ENCODE measurements at places on chromosomes 3 and 15.

- DNase-seq = no peak
These were observed 83.5 kb downstream of the SSR3 start for GRCh38 chr3:156471431-156471830.

DNA sequence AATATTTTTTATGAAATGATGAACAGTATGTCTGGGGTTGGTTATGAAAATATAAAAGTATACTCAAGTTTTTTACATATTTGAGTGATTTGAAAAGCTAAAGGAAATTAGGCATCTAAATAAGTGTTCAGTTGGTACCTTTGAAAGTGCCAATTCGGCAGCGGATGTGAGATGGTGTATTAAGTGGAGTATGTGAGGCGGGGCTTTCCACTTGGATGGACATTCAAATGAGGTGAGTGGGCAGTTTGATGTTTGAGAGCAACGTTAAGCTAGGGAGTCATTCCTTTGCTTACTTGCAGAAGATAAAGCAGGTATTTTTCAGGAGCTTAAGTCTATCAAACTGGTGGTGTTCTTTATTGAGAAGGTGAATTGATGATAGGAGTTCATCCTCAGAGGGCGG is 189.0 kb upstream of the GOLIM4 start:
- no peak for DNase-seq

DNA sequence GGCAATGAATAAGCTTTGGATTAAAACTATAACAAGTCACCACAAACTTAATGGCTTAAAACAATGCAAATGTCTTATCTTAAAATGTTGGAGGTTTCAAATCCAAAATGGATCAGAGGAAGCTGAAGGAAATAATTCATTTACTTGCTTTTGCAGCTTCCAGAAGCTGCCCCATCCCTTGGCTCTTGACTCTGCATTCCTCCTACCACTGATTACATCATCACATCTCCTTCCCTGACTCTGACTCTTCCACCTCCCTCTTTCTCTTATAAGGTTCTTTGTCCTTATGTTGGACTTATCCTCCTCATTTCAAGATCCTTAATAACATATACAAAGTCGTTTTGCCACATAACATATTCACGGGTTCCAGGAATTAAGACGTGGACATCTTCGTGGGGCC is 982.8 kb upstream of the ROBO1 start:
- no peak for DNase-seq

- DNase-seq = no peak
These were observed 14.0 kb upstream of the CHD2 start for GRCh38 chr15:92886042-92886537.

DNA sequence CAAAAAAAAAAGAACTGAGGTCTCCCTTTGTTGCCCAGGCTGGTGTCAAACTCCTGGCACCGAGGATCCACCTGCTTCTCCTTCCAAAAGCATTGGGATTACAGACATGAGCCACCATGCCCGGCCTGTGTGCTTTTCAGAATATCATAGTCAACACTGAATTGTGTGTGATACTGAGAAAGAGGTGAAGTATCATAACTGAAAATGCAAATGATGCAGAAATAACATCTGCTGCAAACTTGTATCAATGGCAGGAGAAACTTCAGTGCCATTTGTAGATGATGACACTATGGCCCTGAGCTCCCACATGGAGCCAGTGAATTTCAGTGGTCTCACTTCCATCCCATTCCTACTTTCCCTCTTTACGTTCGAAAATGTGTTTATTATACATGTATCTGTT is 21.9 kb downstream of the IL12A start:
- DNase-seq = no peak

- no peak for DNase-seq
These were observed 263.9 kb upstream of the IGF1R start for GRCh38 chr15:98384328-98385029.

- DNase-seq = no peak
These were observed 14.6 kb upstream of the GRIP2 start for GRCh38 chr3:14554715-14555114.

DNA sequence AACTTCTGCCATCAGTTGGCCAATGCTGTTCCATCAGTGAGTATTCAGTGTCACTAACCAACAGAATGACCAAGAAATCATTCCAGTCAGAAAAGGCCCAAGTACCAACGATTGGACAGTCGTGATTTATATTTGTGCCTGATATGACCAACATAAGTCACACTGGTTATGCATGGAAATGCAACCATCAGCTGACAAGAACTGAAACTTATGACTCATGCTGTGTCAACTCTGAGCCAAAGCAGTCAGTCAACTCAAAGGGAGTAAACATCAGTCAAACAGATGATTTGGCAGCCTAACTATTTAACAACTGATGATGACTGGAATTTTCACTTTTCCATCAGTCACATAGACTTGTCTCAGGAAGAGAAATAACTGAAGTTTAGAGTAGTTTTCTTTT is 142.4 kb downstream of the ANXA2 start:
- DNase-seq = no peak

GRCh38 chr3:149717391-149718056 is 34.8 kb downstream of the COMMD2 start:
- DNase-seq = no peak

GRCh38 chr3:71423151-71423906 is 160.2 kb downstream of the FOXP1 start:
- DNase-seq = peak; percentile 59

DNA sequence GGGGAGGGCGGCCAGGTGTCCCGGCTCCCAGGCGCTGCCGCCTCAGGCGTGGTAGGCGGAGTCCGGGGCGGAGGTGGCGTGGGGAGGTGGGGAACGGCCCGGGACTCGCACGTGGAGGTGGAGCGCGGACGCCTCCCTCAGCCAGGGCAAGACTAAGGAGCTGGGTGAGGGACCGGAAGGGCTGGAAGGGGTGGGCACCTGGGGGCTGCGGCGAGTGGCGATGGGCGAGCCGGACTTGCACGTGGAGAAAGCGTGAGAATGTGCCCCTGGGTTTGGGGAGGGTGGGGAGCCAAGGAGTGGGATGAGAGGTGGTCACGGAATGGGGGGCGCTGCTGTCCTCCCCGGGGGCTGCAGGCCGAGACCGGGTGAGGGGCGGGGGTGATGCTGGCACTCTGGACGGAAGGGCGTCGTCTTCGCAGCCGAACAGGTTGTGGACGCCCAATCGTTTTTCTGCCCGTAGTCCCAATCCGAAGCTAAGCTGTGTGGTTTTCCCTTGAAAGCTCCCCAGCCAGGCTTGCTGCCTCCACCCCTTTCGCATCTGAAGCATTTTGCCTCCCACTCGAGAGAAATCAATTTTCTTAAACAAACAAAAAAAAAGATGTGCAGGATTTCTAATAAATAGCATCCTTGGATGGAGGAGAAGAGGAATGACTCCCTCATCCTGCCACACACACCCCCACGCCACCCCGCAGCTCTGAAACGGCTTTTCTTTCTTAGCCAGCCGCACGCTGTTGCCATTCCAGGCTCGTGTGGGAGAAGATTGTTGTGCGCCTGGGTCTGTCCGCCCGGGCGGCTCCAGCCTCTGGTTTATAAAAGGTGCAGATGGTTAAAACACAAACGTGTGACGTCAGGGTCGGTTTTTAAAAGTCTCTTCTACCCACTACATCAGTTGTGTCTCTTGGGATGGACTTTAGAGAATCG is 62.5 kb upstream of the ANKRD28 start:
- DNase-seq = peak; percentile 29

DNA sequence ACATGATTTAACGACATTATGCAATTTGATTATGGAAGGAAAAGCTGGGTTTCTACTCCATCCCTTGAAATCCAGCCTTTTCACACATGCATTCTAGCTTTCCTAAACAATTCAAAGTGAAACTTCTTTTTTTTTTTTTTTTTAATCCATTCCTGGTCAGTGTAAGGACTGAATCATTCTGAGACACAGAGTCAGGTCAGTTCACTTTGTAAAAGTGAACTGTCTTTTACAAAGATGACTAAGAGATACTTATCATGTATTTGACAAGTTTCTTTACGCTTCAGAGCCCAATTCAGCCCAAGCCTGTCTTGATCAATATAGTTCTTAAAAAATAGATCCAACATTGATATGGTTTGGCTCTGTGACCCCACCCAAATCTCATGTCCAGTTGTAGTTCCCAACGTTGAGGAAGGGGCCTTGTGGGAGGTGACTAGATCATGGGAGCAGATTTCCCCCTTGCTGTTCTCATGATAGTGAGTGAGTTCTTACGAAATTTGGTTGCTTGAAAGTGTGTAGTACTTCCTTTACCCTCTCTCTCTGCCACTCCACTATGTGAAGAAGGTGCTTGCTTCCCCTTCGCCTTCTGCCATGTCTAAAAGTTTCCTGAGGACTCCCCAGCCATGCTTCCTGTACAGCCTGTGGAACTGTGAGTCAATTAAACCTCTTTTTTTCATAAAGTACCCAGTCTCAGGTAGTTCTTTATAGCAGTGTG is 345.6 kb upstream of the THBS1 start:
- no peak for DNase-seq

DNA sequence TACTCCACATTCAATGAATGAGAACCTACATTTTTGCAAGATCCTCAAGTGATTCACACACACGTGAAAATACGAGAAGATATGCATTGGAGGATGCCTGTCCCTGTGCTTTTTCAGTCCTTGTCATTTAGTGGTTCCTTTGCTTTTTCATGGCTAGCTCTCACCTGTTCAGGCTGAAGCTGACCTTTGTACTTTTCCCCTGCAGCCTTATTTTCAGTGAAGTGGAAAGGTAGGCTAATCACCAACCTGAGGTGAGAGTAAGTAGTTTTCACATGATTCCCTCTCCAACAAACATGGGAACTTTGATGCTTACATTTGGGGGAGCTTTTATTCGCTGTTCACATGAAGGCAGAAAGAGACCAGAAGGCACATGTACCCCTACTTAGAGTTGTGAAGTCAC is 8.3 kb downstream of the ITPR1 start:
- DNase-seq = no peak

DNA sequence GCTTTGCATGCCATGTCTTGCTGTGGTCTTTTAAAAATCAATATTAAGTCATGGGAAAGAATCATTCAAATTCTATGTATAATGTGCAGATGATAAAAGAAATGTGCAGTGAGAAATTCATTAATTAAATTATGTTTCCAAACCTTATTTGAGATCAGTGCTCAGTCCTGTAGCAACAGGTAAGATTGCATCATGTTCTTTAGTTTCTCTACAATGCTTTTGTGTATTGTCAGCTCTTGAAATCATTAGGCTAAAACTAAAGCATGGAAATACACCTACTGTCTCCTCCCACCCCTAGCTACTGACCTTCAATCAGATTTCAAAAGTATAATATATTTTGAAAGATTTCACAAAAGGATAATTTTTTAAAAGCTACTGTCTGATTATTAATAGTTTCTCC is 612.7 kb downstream of the ROBO2 start:
- no peak for DNase-seq

DNA sequence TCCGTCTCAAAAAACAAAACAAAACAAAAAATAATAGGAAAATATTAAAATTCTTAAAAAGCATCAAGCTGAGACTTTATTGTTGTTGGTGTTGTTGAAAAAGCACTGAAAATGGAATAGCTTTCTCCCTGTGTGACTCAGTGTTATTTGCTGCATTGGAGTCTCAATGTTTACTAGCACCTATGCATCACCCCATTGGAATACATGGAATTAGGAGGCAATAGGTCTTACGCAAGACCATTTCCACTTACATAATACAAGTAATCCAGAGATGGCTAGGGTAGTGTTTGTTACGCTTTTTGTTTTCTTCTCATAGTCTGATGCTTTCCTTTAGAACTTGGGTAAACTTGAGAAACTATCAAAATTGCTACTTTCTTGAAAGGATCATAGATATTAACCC is 15.2 kb downstream of the GXYLT2 start:
- DNase-seq = no peak

GRCh38 chr3:32733631-32734229 is 48.7 kb downstream of the CNOT10 start:
- no peak for DNase-seq

DNA sequence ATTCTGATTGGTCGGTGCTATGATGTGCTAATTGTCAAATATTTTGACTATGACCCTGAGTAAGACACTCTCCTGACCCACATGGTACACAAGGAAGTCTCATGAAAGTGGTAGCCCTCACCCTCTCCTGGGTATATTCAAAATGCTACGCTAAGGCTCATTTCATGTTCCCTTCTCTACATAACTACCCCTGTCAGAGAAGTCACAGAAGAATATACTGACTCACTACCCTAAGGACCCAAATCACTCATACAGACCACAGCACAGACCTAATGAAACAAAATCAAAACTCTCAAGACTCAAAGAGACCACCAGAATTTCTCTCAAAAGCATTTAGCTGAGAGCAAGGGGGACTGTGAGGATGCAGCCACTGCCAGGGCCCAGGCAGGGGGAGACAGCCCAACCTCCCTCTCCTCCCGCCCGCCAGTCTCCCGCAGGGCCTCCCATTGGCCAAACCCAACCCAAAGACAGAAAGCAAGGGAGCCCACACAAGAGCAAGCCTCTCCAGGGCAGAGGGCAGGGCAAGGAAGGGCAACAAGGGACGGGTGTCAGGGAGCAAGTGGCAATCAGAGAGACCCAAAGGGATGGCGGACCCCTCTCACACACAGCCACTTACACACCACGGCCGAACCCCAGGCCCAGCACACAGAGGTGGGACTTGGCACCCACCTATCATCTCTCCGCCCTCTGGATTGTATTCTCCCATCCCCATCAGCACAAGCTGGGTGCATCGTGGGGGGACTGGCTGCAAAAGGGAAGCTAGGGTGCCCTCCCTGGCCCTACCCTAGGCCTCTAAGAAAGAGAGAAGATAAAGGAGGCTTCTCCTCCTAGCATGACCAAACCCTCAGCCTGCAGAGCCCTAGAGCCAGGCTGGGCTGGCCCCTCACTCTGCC is 41.6 kb downstream of the MEGF11 start:
- no peak for DNase-seq

DNA sequence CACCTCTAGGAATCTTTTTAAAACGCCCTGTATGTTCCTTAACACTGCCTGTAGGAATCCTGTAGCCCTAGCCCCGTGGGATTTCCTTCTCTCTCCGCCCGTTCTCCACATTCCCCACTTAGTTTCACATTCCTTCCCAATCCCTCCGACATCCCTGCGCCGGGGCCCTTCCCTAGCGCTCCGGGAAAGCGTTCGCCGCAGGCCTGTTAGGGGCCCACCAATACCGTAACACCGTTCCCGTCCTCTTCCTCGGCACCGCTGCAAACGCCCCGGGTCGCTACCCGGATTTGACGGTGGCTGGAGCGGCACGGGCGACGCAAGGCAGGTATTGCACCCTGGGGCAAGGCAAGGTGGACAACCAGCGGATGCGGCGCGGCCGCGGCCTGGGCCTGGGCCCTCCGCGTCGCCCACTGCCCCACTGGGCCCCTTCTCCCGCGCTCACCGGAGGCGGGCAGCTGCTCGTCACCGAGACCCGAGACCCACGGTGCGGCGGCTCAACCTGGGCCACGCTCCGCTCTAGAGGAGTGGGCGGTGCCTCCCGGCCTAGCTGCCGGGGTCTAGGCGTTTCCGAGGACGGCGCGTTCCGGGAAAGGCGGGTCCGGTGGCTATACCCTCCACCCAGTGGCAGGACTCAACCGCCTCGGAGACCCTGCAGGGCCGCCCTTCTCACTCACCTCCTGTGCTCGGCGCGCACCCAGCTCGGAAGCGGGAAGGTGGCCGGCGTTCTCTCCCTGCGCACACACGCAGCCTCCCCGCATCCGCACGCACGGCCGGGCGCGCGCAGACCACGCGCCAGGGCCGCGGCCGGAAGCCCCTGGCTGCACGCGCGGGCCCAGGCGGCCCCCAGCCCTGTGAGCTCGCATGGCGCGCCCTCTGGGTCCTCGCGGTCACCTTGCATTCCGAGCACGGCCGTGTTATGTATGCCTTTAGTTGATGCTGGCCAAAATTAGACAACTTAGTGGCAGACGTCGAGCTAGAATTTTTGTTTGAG is at the start of gene B3GALNT1:
TSS of gene B3GALNT1 (minus strand) at position 789 of the 991 bp plus-strand sequence. CDS start 18,595 bp downstream, outside the sequence.
- peak; percentile 72 for DNase-seq

Data from mesothelial cell of epicardium (in vitro differentiated cells).